Osteocyte (in vitro differentiated cells): ENCODE measurements at places on chromosomes 3 and 15.

- DNase-seq = no peak
- H3K4me3 ChIP-seq = no peak overlapping the region
- H3K27me3 ChIP-seq = no peaks in the 10 kb centered on the region
- H3K27ac ChIP-seq = no peak overlapping the region
These were observed 9.1 kb downstream of the TASOR start for GRCh38 chr3:56673781-56674457.

- H3K4me1 ChIP-seq = peaks cover 14% of the 10 kb centered on the region
- H3K4me3 ChIP-seq = no peak overlapping the region
- no peaks in the 10 kb centered on the region for H3K27me3 ChIP-seq
- no peaks in the 10 kb centered on the region for H3K36me3 ChIP-seq
- H3K27ac ChIP-seq = no peak overlapping the region
- no peak for DNase-seq
These were observed 139.5 kb upstream of the RBMS3 start for GRCh38 chr3:29141197-29141917.

DNA sequence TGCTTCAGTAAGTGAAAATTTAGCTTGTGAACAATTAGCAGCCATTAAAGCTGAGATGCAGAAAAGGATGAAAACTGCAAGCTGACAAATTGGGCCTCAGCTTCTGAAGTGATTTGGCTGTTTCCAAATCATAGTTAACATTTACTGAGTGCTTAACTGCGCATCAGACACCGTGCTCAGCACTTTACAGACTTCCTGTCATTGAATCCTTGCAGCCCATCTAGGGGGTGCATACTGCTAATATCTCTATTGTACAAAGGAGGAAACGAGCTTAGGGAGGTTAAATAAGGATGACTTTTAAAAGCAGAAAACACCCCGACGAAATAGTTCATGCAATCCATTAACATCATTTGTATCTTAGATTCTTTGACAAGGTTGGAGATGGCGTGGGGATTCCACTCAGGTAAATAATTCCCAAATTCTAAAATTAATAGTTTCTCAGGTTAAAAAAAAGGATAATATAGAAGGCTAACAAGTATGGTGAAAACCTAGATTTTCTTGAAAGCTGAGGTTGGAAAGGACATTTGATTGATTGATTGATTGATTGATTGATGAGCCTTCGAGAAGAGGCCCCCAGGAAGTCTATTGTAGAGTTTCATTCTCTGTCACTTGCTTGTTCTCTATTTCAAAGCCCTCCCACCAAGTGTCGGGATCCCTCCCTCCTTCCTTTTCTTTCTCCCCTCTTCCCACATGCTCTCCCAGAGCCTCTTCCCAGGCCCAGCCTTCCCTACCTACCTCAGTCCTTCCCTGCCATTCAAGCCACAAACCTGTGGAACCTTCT lies 23.5 kb upstream of the EPHB3 start:
- H3K27me3 ChIP-seq = peaks cover 86% of the 10 kb centered on the region
- H3K36me3 ChIP-seq = no peaks in the 10 kb centered on the region
- no peak overlapping the region for H3K27ac ChIP-seq
- H3K4me1 ChIP-seq = no peaks in the 10 kb centered on the region
- peak; percentile 19 for DNase-seq

DNA sequence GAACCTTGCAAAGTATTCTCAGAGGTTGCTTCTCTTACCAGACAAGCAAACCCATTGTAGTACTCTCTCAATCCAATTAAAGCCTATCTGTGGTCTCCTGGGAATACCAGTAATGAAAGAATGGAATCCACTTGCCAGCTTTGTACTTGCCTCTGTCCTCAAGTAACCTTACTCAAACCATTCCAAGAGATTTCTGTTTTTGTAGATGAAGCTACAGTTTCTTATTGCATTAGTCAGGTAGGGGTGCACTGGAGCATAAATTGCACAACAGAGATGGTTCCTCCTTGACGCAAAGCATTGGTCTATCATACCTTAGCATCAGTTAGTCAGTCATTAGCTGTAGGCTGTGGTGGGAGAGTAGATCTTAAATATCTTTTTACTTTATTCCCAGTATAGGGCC lies 52.9 kb downstream of the BTLA start:
- H3K27me3 ChIP-seq = peaks cover 24% of the 10 kb centered on the region
- H3K4me1 ChIP-seq = peaks cover 2% of the 10 kb centered on the region
- no peak overlapping the region for H3K4me3 ChIP-seq
- no peak for DNase-seq
- no peak overlapping the region for H3K27ac ChIP-seq

DNA sequence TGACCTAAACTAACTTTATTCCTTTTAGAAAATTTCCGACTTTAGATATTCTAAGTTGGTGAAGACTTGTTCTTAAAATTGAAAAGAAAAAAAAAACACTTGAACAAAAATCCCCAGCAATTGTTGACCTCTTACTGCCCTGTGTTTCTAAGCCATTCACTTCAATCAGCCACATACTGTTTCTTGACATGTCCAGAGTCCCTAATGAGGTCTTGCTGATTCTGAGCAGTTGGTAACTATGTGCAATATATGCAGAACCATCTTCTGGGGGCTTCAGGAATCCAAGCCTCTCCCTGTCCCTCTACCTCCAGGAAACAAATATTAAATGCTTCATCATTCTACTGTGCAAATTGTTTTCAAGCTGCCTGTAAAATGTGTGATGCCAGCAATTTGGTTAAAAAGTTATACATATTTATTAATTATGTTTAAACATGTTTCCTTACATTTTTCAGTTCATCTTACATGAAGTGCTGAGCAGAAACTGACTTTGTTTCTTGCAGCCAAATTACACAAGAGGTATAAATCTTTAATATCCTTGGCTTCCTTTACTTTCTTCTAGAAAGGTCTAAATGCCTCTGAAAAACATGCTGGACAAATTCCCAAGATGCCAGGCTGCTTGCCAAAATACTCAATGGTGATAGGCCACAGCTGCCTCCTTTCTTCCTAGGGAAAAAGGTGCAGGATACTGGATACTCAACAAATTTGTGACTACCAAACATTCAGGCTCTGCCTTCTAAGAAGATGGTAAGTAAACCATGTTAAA lies 19.8 kb upstream of the GYG1 start:
- peaks cover 6% of the 10 kb centered on the region for H3K4me1 ChIP-seq
- no peak overlapping the region for H3K27ac ChIP-seq
- H3K4me3 ChIP-seq = no peak overlapping the region
- no peak for DNase-seq
- H3K27me3 ChIP-seq = no peaks in the 10 kb centered on the region

DNA sequence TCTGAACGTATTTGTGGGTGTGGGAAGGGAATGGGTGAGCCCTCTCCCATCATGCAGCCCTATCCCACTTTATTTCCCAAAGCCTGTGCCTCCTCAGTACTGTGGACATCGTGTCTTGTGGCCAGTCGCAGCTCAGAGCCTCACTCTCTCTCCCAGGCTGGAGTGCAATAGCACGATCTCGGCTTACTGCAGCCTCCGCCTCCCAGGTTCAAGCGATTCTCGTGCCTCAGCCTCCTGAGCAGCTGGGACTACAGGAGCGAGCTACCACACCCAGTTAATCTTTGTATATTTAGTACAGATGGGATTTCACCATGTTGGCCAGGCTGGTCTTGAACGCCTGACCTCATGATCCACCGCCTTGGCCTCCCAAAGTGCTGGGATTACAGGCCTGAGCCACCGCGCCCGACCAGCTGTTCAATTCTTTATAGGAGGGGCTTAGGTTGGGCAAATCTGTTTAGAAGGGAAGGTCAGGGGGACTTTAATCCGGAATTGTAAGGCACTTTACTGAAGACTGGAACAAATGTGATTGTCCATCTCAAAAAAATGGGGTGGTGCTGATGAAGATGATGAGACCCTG lies 42.7 kb upstream of the BDH1 start:
- peaks cover 13% of the 10 kb centered on the region for H3K4me1 ChIP-seq
- no peak overlapping the region for H3K27ac ChIP-seq
- no peaks in the 10 kb centered on the region for H3K27me3 ChIP-seq
- H3K36me3 ChIP-seq = peaks cover 5% of the 10 kb centered on the region
- DNase-seq = peak; percentile 48
- H3K4me3 ChIP-seq = no peak overlapping the region

- no peak for DNase-seq
- H3K4me1 ChIP-seq = peaks cover 39% of the 10 kb centered on the region
- H3K36me3 ChIP-seq = no peaks in the 10 kb centered on the region
- no peaks in the 10 kb centered on the region for H3K27me3 ChIP-seq
- H3K27ac ChIP-seq = peak overlapping the region; percentile 95
These were observed 74.3 kb upstream of the VGLL4 start for GRCh38 chr3:11717768-11718636.

DNA sequence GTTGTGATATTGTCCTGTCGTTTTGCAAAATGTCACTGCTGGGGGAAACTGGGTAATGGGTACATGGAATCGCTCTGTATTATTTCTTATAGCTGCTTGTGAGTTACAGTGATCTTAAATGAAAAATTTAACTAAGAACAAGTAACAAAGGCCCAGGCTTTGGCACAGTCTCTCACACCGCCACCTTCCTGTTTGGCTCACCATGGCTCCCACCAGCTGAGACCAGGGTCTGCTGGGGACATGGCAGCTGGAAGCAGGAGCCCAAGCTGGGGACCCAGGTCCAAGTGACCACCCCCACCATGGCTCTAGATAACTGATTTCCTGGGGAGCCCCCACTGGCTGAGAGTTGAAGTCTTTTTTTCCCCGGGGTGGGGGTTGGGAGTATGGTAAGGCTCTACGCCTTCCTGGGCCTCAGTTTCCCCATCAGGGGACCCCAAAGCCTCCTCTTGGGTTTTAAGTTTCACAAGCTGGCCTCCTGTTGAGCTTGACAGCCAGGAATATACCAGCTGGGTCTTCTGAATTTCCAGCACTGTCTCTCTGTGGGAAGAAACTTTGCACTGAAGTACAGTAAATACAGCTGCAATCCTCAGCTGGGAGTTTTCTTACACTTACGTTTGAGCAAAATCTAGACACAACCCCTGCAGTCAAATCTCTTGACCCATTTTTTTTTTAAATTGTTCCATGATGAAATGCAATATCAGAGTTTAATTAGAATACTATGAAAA lies 26.1 kb downstream of the ABTB1 start:
- H3K4me1 ChIP-seq = peaks cover 66% of the 10 kb centered on the region
- no peaks in the 10 kb centered on the region for H3K27me3 ChIP-seq
- no peak for DNase-seq
- peaks cover 21% of the 10 kb centered on the region for H3K36me3 ChIP-seq

GRCh38 chr3:35500641-35501350 lies 138.5 kb upstream of the ARPP21 start:
- H3K4me3 ChIP-seq = no peak overlapping the region
- H3K27ac ChIP-seq = no peak overlapping the region
- no peaks in the 10 kb centered on the region for H3K36me3 ChIP-seq
- H3K4me1 ChIP-seq = no peaks in the 10 kb centered on the region
- no peaks in the 10 kb centered on the region for H3K27me3 ChIP-seq
- no peak for DNase-seq

DNA sequence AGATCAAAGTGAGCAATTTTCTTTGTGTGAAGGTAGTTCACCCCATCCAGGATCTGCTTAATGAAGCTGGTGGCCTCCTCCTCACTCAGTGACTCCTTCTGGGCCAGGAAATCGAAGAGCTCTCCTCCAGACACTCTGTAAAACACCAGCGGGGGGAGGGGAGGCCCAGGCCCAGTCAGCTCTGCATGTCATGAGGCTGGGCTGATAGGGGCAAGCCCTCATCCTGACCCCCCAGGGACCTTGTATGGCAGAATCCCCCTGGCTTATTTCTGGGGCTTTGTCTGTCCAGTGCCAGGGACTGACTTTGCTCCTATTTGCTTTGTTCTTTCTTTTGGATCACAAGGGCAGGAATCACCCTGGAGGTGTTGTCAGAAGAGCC lies 74.9 kb downstream of the DAPK2 start:
- H3K4me1 ChIP-seq = peaks cover 25% of the 10 kb centered on the region
- no peak overlapping the region for H3K27ac ChIP-seq
- peaks cover 7% of the 10 kb centered on the region for H3K36me3 ChIP-seq
- no peak overlapping the region for H3K4me3 ChIP-seq

- H3K36me3 ChIP-seq = no peaks in the 10 kb centered on the region
- peak overlapping the region; percentile 99 for H3K4me3 ChIP-seq
- H3K4me1 ChIP-seq = peaks cover 40% of the 10 kb centered on the region
- no peak for DNase-seq
These were observed 1.2 kb downstream of the GNAI2 start for GRCh38 chr3:50237133-50237651.

GRCh38 chr3:99232696-99233095 lies 331.2 kb upstream of the DCBLD2 start:
- H3K27me3 ChIP-seq = no peaks in the 10 kb centered on the region
- H3K4me1 ChIP-seq = peaks cover 6% of the 10 kb centered on the region
- H3K36me3 ChIP-seq = peaks cover 3% of the 10 kb centered on the region
- no peak overlapping the region for H3K4me3 ChIP-seq
- no peak for DNase-seq
- no peak overlapping the region for H3K27ac ChIP-seq

DNA sequence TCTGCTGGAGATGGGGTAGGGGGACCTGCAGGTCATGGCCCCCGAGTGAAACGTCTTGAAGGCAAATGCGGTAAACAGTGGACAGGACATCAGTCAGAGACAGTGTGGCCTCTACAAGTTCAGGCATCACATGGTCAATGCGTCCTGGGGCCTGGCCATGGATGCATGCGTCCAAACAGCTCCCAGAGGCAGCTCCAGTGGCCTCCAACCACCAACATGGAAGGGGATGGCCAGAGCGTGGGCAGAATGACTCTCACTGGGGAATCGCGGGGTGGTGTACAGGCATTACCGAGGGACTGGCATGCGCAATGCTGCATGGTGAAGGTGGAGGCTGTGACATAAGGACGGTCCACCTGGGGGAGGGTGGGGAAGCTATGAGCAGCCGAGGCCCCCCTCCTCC lies 35.6 kb upstream of the IQSEC1 start:
- no peaks in the 10 kb centered on the region for H3K36me3 ChIP-seq
- DNase-seq = no peak
- H3K27me3 ChIP-seq = peaks cover 17% of the 10 kb centered on the region
- H3K27ac ChIP-seq = no peak overlapping the region

DNA sequence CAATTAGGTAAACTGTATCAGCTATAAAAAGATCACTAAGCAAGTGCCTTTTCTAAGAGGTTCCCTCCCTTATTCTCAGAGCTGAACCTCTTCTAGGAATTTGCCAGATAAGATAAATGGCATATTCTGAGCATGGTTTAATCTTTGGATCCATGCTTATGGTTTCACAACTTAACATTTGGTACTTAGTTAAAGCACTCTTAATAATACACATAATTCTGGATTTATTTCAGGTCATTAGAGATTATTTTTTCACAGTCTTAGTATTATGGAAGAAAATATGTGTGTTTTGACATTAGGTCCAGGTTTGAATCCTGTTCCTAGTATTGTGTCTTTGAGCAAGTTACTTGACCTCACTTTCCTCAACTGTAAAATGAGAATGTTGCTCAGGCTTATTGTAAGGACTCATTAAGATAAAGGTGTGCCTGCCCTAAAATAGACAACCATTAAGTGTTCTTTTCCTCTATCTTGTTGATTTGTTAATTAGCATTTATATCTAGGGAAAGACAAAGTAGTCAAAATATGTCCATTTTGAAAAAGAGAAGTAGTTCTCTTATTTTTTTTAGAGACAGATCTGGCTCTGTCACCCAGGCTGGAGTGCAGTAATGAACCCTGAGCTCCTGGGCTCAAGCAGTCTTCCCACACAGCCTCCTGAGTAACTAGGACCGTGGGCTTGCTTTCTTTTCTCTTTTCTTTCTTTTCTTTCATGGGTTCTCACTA lies 43.4 kb downstream of the TSC22D2 start:
- peaks cover 50% of the 10 kb centered on the region for H3K4me1 ChIP-seq
- no peak overlapping the region for H3K4me3 ChIP-seq
- no peaks in the 10 kb centered on the region for H3K27me3 ChIP-seq
- H3K36me3 ChIP-seq = peaks cover 12% of the 10 kb centered on the region

- no peak overlapping the region for H3K4me3 ChIP-seq
- H3K27ac ChIP-seq = no peak overlapping the region
- H3K36me3 ChIP-seq = no peaks in the 10 kb centered on the region
- H3K27me3 ChIP-seq = peaks cover 6% of the 10 kb centered on the region
- DNase-seq = no peak
These were observed 195.2 kb upstream of the DPPA4 start for GRCh38 chr3:109532257-109533216.
